Testis (tissue), 5 donors: ENCODE measurements at places on chromosomes 2 and 18. TPM values are rescaled to one million over a fixed set of nuclear protein-coding genes. Genes with fewer than 3 reads are reported as not detected.

DNA sequence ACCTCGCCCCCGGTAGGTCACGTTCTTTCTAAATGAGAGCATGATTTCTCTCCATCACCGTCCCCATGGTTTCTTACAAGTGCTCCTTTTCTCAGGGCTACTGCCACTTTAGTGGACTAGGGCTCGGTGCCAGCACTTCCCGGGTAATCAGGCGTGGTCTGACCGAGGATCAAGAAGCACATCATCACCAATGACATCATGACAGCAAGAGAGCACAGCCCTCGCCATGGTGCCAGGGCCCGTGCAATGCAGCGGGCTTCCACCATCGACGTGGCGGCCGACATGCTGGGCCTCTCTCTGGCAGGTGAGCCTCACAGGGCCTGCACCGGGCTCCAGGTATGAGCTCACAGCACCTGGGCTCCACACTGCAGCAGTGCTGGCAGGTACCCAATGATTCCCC lies 75.2 kb downstream of the INPP4A start:
- no peak overlapping the region for H3K27ac ChIP-seq
- H3K36me3 ChIP-seq, result no peaks in the 10 kb centered on the region
- peaks cover 10% of the 10 kb centered on the region for H3K4me1 ChIP-seq
- no peak for DNase-seq
- no peak overlapping the region for H3K4me3 ChIP-seq
- H3K27me3 ChIP-seq, result no peaks in the 10 kb centered on the region

Gene RBFA
- total RNA-seq, result 57.0 TPM

Gene YES1
- total RNA-seq, result 228 TPM

- H3K4me3 ChIP-seq, result no peak overlapping the region
- DNase-seq, result no peak
- no peaks in the 10 kb centered on the region for H3K36me3 ChIP-seq
- H3K27ac ChIP-seq, result no peak overlapping the region
- no peaks in the 10 kb centered on the region for H3K4me1 ChIP-seq
Measured at GRCh38 chr2:167005096-167005495, 116.8 kb downstream of the XIRP2 start.
